ENCODE measurements at places on chromosomes 11 and 22.

- DNase-seq = no peak
These were observed 40.8 kb downstream of the MAP6 start for GRCh38 chr11:75627906-75628668.

DNA sequence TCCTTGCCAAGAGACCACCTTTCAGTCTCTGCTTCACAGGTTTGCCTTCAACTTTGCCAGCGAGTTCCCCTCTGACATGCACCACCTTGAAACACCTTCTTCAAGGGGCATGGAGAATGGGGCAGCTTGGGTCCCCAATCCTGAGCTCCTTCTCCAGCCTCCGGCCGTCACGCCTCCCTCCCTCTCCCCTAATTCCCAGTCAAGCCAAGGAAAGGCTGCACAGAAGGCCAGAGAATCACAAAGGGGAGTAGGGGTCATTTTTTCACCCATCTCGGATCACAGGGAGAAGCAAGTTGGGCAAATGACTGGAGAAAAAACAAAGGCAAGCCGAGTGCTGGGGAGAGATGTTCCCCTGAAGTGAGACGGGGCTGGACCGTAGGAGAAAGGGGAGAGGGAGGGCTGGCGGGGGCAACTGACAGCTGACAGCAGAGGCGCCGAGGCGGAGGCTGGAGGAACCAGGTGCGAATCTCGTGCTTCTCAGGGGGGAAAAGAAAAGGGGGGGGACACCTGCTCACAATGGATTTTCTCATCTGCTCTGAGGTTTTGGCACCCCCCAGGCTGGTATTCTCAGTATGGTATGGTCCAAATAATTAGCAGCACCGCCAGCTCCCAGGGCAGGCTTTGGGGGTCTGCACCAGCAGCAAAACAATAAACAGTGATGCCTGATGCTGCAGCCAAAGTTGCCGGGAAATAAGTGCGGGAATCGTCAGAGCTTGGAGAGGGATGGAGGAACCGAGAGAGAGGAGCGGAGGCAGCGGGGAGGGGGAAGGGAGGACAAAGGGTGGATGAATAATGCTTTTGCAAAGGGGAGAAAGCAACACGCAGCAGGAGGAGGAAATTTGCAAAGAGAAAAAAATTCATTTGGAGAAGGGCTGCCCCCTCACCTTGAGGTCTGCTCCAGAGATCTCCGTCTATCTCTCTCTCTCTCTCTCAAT is 644 bp downstream of the YPEL4 start:
- no peak for DNase-seq

GRCh38 chr11:68956142-68956541 is 24.6 kb downstream of the MRGPRD start:
- no peak for DNase-seq

- no peak for DNase-seq
These were observed 54.4 kb upstream of the TSKU start for GRCh38 chr11:76728778-76729177.

- DNase-seq = peak; percentile 30
These were observed 199.7 kb downstream of the C11orf91 start for GRCh38 chr11:33500861-33501479.

DNA sequence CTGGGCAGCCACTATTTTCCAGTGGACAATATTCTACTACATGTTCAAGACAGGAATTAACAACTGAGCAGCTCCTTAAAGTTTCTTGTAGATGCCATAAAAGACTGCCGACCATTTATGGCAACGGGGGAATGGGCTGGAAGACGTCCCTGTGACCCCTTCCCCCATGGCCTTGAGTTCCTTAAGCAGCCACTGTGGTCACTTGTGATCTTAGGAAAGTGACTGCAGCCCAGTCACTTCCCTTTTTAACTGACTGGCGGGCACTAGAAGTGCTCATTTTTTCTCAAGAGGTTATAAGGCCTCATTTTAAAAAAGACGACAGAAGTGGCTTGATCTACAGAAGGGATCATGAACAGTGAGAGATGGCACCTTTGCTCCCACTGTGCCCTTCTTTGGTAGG is 153.2 kb upstream of the NARS2 start:
- no peak for DNase-seq

DNA sequence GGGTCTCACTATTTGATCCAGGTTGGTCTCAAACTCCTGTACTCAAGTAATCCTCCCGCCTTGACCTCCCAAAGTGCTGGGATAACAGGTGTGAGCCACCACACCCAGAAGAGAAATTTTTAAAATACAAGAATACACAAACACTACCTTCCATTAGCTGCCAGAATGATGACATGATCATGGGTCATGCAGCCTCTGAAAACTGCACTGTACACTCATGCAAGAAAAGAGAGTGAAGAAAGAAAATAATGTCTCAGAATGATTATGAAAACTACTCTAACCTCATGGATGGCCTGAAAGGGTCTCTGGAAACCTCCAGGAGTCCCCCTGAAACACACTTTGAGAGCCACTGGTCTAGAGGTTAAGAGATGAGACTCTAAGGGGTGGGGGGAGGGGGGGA is 18.8 kb downstream of the VPS37C start:
- DNase-seq = no peak

- DNase-seq = no peak
These were observed 132.6 kb upstream of the HSD17B12 start for GRCh38 chr11:43547889-43548381.

DNA sequence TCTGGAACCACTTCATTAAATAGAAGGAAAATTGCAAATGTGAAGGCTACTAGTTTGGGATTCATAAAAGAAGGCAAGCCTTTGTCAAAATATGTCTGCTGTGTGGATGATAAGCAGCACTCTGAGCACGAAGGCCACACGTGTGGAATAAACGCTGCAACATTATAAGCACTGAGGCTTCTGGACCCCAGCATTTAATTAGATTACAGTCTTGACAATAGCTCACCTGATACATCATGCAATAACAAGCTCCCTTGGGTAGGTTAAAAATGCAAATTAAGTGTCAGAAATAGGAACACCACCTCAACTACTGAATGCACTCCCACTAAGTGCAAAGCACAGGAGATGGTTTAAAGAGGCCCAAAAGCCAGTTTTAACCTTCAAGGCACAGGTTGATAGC is 179.3 kb downstream of the LARGE1 start:
- DNase-seq = no peak

- peak; percentile 33 for DNase-seq
These were observed 69.5 kb downstream of the ZNRF3 start for GRCh38 chr22:28952857-28953256.

DNA sequence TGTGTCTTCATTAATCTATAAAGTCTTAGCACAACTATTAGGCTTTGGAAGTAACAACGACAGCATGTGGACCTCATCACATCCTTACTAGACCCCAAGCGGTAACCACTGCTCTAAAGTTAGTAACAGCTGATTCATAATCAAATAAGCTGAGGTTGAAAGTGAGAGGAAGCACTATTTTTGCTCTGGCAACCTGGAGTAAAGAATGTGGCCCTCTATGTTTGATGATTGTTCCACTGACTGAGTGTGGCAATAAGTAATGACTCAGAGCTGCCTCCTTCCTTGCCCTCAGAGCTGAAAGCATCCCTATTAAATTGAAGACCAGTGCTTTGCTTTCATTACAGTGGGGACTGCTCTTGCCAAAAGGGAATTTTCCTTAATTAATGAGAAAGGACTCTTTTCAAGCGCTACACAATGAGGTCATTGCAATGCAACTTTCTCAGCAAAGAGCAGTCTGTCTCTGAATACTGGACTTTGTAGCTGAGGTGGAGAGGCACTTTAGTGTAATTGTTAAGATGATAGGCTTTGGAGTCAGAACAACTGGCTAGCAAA is 906.1 kb upstream of the RAG2 start:
- DNase-seq = peak; percentile 99

GRCh38 chr11:31479066-31479465 is 30.4 kb downstream of the IMMP1L start:
- DNase-seq = no peak

DNA sequence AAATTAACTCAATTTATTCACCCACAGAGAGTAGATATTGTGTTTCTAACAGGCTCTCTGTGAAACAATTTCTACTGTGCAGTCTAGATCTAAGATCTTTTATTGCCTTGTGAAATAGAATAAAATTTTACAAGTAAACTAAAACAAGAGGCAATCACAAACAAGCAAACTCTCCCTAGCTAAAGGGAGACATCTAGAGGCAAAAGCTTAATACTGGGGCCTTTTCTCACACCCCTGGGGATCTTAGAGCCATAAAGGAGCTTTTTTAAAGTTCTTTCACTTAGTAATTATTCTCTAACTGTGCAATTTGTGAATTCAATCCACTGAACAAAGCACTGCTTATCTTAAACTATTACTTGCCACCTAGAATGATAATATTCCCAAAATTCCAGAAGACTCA is 19.7 kb downstream of the ALG9 start:
- peak; percentile 40 for DNase-seq

- DNase-seq = no peak
These were observed 29.1 kb downstream of the TREH start for GRCh38 chr11:118650366-118650765.

DNA sequence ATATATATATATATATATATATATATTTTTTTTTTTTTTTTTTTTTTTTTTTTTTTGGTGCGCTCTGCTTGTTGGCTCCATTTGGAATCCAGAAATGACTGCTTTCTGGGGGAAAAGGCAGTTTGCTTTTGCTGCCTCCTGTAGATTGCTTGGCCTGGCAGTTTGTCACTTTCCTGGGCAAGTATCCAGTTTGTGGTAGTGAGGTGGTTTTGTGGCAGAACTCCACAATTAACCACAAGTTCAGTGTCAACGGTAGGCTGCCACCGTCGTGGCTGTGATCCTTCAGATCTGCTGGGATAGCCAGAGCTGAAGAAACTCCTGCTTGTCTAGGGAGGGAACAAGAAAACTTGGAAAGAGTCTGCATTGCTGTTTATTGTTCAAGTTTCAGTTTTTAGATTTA is 5.0 kb upstream of the PDE3B start:
- peak; percentile 53 for DNase-seq

- DNase-seq = peak; percentile 15
These were observed at the start of gene RTN4RL2 for GRCh38 chr11:57460022-57460757. Gene RTN4RL2, plus strand, starts transcription at chr11:57460528. Its CDS starts 338 bp downstream, at chr11:57460866.
